Inflammatory macrophage treated with lipopolysaccharide for 4 hours (primary cell): ENCODE measurements at places on chromosomes 7 and 10.

DNA sequence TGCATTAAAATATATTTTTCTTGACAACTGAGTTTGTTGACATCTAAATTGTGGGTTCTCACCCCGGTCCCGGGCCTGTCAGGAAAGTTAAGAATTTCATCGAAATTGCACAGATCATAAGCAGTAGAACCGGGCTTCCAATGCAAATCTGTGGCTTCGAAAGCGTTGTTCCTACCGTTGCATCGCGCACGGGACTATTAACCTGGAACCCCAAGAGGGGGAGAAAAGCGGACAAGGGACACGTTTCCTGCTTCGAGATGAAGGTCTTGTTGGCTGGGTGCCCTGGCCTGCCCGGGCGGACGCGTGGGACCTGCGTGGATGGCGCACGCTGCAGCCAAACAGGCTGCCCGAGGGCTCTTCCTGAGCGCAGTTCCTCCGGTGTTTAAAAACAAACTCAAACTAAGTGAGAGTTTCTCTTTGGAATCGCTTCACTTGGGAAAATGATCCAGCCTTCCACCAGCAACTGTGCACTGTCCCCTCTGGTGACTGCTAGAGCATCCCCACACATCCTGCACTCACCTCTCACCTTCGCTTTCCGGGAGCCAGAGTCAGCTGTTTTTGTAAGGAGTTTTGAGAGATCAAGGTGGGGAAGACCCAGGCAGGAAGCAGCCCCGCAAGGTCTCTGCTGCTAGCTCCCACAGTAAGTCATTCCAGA, 5.1 kb upstream of the TBX20 start:
- no peak for DNase-seq

DNA sequence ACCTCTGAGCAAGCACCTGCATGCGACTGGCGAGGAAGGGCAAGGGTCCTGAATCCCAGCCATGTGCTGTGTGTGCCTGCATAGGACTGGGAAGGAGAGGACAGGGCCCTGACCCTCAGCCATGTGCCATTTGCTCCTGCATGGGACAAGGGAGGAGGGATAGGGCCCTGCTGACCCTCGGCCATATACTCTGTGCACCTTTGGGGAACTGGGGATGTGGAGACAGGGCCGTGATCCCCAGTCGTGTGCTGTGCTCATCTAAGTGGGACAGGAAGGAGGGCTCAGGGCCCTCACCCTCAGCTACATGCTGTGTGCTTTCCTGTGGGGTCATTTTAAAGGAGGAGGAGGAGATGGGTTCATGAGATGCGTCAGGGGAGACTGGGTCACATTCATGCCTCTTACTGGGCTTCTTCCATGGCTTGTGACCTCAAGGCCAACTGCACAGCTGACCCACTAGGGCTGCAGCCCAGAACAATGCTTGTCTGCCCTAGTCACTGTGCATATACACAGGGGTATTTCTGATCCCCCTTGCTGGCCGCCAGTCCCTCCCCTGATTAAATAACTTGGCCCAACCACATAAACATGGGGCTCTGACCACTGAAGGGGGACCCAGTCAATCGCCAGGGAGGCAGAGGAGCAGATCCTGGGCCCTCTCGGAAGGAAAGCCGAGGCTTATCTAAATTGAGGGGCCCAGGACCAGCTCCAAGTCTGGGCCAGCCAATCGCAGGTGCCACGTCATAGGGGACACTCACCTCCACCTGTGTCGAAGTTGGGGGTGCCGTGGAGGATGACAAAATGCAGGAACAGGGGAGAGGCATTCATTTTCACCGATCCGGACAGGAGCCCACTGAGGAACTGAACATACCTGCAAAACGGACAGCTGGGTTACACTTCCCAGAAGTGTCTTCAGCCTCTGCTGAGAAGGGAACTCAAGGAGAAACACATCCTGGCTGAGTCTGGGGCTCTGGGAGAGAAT, 167.3 kb downstream of the TNS3 start:
- no peak for DNase-seq

GRCh38 chr10:29790207-29790606, 155.4 kb upstream of the SVIL start:
- DNase-seq = no peak

- no peak for DNase-seq
Measured at GRCh38 chr7:95433952-95434556, 774 bp downstream of the PON2 start.

DNA sequence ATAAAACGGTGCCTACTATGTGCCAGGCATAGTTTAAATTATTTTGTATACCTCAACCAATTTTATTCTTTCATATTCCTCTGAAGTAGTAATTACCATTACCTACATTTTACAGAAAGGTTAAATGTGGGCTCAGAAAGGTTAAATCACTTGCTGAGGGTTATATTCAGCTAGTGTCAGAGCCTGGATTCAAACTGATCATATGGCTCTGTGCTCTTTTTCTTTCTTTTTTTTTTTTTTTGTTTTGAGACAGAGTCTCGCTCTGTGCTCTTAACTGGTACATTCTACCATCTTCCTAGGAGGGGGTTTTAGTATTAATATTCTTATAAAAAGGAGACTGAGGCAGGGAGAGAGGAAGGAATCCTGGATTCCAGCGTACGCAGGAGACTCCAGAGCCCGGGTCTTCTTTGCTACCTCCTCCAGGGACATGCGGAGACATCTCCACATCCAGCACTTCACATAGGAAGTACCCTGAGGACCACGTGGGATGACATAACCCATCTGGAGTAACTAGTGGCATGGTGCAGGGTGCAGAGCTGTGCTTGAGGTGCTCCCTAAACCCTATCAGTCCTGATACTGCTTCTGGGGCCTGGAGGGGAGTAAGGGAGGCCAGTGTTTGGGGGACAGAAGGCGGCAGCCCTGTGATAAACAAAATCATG, 29.6 kb upstream of the ATXN7L1 start:
- no peak for DNase-seq

GRCh38 chr10:113426181-113426877, 126.5 kb upstream of the HABP2 start:
- no peak for DNase-seq

DNA sequence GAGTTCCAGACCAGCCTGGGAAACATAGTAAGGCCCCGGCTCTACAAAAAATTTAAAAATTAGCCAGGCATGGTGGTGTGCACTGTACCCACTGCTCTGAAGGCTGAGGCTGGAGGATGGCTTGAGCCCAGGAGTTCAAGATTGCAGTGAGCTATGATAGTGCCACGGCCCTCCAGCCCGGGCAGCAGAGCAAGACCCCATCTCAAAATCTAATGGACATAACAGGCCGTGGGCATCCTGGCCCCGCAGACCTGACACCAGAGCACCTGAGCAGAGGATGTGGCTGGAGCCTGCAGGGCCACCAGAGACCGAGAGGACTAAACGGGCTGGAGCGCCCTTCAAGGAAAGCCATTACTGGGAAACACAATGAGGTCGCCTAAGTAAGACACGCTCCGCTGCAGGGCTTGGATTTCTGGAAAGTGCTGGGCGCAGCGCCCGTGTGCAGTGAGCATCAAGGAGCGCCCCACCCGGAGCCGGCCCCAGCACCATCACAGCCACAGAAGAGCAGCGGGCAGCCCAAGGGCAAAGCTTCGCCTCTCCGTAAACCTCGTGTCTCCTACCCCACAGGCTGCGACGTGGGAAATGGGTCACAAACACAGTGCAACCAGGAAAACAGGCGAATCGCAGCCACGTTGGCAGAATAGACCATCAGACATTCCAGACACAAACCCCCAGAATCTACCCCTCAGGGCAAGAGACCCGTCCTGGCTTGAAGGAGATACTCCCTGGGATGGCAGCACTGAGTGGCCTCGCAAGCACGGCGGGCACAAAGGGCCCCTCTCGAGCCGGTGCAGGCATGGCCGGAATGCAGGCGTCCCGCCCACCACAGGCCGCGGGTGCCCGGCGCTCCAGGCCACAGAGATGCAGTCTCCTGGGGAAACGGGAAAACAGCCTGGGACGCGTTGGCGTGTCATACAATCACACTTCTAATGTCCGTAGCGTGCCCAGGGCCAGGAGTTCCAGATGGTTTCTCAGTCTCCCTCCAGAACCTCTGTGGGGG, 4.9 kb downstream of the RADIL start:
- no peak for DNase-seq

DNA sequence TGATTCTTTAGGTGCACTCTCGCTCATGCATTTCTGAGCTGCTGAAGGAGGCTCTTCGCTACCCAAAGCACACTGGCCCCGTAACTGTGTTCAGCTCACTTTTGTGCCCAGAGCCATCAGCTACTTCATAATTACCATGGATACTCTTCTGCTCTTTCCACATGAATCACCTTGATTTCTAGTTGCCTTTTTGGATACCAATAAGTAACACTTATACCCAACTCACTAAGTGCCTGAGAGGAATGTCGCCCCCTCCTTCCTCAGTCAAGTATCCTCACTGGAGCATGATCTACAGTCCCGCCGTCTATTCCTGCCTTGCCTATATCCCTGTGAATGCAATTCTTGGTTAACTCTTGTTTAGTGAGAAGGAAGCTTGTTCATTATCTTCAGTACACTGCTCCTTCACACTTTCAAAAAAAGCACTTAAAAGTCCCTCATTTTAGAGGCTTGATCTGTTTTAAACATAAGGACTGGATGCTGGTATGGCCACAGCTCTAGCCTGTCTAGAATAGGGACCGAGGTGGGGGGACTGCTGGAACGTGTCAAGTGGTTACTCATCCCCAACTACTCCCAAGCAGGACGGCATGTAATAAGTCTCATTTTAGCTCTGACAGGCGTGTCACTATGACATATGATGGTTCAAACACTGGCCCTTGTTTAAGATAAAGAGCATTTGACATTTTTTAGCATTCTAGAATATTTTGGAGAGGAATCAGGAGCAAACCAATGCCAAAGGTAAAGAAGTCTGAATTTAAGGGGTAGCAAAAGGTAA, 23.7 kb downstream of the SVIL start:
- no peak for DNase-seq

DNA sequence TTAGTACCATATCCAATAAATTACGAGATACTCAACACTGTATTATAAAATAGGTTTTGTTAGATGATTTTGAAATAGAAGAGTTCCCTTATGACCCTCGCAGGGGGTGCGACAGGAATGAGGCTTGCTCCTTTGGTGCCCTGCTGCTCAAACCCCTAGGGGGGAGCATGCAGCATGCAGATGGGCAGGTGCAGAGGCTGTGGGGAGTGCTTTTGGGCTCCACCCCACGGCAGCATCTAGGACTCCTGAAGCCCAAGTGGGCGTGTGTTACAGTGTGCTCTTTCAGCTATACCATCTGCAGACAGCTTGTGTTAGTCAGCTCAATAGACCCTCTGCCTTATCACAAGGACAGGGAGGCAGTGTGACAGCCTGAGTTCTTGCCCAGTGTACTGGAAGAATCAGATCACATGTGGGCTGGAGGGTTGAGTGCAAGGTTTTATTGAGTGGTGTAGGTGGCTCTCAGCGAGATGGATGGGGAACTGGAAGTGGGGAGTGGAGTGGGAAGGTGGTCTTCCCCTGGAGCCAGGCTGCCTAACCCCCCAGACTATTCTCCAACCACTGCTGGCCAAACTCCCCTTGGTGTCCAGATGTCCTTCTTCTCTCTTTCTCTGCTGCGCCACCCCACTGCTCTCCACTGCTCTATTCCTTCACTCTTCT, 3.1 kb upstream of the MRC1 start:
- no peak for DNase-seq

- DNase-seq = no peak
Measured at GRCh38 chr10:79305515-79305914, 41.8 kb upstream of the PPIF start.

GRCh38 chr10:115830265-115830970, 442.6 kb downstream of the GFRA1 start:
- DNase-seq = no peak

DNA sequence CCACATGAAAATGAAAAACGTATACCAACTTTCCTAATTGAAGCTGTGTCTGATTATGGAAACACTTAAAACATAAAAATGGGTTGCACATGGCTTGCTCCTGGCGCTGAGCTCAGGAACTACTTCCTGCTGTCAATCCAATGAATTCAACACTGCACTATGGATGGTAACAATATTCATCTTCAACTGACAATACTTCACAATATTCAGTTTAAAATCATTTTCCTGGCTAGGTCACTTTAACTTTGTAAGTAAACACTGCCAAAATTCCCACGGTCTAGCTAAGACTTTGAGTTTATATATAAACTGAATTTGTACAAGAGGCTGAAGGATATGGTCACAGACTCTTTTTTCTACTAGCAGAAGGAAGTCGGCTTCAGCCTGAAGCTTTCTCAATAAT, 556.9 kb downstream of the TNS3 start:
- DNase-seq = no peak

DNA sequence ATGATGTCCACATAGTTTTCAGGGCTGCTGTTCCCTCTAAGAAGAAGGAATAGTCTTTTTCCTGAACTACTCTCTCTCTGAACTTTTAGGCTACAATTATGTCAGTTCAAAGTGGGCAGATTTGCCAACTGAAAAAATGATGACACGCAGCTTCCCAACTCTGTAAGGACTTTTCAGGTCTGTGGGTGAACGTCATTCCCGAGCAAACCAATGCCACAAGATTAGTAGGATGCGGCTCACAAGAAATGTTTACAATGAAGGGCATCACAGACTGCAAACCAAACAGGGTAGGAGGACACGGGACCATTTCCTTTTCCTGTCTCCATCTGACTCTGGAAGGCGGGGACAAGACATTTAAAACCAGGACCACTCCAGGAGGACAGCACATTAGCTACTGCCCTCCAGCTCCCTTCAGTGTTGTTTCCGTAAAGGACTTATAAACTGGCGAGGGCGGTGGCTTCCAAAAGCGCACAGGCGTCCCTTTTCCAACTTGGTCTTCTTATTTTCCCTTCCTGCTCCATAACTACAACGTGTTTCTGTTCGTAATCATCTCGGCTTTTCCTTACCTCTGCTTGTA, 539 bp upstream of the MKLN1 start:
- peak; percentile 51 for DNase-seq

GRCh38 chr7:2201128-2201527, 31.6 kb downstream of the MAD1L1 start:
- no peak for DNase-seq

- DNase-seq = no peak
Measured at GRCh38 chr10:133062085-133062484, 25.6 kb upstream of the ADGRA1 start.

DNA sequence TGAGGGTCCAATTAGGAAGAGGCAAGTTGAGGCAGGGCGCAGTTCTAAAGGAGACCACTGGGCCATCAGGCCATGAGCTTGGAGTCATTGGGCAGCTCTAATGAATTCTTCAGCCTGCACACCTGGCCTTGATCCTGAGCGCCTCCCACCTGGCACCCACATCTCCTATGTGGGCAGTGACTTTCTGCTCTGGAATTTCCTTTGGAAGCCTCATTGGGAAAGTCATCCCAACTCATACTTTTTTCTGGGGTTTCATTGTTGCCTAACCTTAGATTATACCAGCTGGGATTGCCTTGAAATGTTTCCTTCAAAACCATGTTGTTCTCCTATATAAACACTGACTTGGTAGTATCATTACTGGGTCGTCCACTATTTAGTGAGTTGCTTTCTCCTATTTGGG, 54.1 kb downstream of the PLPP4 start:
- no peak for DNase-seq
